Stimulated activated CD8-positive, alpha-beta memory T cell treated with anti-CD3 and anti-CD28 coated beads, Interleukin-7, amount 100 ng/mL, for 4 hours (primary cell): ENCODE measurements at places on chromosomes 2 and 18.

DNA sequence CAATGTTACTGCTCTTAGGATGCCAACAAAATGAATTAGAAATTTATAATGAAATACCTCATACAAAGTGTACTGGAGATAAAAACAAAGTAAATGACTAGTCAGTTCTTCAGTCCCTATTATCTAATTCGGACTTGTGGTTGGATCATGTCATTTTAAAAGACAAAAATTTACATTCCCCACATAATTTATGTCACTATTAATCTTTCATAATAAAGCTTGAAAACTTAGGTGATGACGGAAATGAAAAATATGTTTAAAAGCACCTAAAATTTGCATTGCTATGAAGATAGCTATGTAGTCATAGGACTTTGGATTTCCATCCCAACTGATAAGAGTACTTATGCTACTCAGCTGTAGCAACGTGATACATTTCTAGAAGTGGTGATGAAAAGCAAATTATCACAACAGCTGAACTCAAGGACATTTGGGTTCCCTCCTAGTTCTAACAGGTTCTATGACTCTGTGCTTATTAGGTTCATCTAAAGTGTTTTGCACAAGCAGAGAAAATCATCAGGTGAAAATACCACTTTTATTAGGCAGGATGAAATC is 58.4 kb downstream of the LRPPRC start:
- no peak for DNase-seq

GRCh38 chr2:34102339-34102738 is 503.2 kb upstream of the FAM98A start:
- DNase-seq = no peak

- DNase-seq = no peak
These were observed 215.4 kb upstream of the ITGA4 start for GRCh38 chr2:181241797-181242196.

DNA sequence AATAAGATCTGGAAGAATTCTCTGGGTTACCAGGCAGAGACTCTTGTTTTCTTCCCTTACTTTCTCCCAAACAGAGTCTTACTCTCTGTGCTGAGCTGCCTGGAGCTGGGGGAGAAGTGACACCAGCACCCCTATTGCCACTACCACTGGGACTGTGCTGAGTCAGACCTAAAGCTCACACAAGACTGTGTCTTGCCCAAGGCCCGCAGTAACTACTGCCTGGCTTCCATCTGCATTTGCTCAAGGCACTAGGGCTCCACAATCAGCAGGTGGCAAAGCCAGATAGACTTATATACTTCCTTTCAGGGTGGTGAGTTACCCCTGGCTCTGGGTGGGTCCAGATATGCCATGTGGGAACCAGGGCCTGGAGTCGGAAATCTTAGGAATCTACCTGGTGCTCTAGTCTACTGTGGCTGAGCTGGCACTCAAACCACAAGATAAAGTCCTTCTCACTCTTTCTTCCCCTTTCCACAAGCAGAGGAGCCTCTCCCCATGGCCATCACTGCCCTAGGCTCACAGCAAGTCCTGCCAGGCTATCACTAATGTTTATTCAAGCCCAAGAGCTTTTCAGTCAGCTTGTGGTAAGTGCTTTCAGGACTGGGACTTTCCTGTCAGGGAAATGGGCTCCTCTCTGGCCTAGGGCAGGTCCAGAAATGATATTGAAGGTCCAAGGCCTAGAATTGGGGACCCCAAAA is 27.6 kb upstream of the SERPINB2 start:
- DNase-seq = no peak

DNA sequence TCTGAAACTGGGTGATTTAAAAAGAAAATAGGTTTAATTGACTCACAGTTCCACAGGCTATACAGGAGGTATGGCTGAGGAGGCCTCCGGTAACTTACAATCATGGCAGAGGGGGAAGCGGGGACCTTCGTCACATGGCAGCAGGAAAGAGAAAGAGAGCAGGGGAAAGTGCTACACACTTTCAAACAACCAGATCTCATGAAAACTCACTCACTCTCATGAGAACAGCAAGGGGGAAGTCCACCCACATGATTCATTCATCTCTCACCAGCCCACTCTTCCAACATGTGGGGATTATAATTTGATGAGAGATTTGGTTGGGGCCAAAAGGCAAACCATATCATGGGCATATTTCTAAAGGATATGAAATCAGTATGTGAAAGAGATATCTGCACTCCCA is 12.0 kb upstream of the ARHGAP15 start:
- DNase-seq = no peak

DNA sequence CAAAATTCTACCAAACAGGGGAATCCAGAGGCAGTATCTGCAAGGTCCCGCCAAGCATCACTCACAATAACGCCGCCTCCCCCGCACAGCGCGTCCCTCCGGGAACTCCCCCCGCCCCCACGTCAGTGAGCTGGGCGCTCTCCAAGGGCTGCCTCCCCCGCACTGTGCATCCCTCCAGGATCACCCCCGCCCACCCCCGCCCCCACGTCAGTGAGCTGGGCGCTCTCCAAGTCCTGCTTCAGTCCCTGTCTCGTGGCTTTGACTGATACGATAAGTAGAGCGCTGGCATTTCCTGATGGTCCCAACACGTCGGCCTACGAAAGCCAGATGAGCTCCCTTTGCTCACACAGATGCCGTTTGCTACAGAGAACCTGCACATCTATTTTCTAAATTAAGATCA is 130.7 kb upstream of the TPO start:
- DNase-seq = no peak
